Renal cortical epithelial cell (primary cell): ENCODE measurements at places on chromosomes 13 and 19.

DNA sequence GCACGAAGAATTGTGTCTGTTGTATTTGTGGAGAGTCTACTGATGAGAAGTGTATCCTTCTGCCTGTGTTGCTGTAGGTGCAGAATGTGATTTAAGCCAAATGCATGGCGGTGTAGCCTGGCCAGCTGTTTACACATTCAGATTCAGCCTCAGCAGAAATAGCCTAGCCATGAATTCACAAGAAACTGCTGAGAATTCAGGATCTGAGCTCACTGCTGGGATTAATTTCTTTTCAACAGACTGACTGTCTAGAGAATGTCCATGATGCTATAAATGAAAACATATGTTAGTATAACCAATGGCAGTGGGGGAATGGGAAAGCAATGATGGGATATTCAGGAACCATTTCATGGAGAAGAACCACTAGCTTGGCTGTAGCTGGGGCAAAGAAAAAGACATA is 77.4 kb upstream of the RNF113B start:
- no peak for DNase-seq

GRCh38 chr19:16337809-16338469 is 13.3 kb downstream of the KLF2 start:
- DNase-seq: no peak

DNA sequence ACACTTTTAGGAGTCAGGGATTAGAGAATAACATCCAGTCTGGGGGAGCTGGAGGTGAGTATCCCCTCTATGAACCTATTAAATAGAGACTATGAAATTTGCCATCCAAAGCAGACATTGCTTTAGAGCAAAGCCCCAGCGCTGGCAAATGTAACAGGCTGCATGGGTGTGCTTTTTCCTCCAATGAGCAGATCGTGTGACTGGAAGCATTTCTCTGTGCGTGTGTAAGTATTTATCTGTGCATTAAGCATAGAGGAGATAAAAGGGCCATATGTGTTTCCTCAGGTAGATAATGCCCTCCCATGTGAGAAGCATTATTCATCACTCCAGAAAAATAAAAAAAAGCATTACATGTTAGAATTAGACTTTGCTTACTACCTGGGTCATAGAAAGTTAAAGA is 924 bp downstream of the TNFSF13B start:
- no peak for DNase-seq

GRCh38 chr13:29943273-29943672 is 92.9 kb upstream of the UBL3 start:
- no peak for DNase-seq

- no peak for DNase-seq
Observed at GRCh38 chr19:5070930-5071329, 102.0 kb downstream of the KDM4B start.

- DNase-seq: no peak
Observed at GRCh38 chr19:22545751-22546150, 88.4 kb upstream of the ZNF492 start.

DNA sequence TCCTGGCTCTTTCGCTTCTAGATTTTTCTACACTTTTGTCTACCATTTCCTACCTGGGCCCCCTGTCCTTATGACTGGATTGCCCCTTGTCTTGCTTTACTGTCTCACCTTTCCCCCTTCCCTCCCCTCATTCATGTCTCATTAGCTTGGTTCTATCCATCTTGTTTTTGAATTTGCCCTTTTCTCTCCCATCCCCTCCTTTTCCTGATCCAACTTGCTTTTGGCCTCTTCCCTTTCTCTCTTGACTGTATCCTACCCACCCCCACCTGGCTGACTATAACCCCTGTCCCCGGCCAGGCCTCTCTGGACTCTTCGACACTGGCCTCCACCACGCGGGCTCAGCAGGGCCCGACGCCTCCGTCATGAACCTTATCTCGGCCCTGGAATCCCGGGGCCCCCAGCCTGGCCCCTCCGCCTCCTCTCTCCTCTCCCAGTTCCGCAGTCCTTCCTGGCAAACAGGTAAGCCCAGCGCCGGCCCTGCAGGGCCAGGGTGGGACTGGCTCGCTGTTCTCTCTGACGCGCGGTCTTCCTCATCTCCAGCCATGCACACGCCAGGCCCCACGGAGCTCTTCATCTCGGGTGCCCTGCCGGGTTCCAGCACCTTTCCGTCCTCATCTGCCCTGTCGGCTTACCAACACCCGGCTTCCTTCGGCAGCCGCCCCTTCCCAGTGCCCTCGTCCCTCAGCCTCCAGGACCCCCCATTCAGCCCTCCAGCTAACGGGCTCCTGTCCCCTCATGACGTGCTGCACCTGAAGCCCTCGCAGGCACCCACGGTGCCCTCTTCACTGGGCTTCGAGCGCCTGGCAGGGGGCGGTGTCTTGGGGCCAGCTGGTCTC is 3.4 kb downstream of the PRR12 start:
- DNase-seq: no peak

GRCh38 chr13:57820924-57821323 is 189.4 kb downstream of the PCDH17 start:
- no peak for DNase-seq

GRCh38 chr13:29808264-29808663 is 42.2 kb downstream of the UBL3 start:
- DNase-seq: no peak

DNA sequence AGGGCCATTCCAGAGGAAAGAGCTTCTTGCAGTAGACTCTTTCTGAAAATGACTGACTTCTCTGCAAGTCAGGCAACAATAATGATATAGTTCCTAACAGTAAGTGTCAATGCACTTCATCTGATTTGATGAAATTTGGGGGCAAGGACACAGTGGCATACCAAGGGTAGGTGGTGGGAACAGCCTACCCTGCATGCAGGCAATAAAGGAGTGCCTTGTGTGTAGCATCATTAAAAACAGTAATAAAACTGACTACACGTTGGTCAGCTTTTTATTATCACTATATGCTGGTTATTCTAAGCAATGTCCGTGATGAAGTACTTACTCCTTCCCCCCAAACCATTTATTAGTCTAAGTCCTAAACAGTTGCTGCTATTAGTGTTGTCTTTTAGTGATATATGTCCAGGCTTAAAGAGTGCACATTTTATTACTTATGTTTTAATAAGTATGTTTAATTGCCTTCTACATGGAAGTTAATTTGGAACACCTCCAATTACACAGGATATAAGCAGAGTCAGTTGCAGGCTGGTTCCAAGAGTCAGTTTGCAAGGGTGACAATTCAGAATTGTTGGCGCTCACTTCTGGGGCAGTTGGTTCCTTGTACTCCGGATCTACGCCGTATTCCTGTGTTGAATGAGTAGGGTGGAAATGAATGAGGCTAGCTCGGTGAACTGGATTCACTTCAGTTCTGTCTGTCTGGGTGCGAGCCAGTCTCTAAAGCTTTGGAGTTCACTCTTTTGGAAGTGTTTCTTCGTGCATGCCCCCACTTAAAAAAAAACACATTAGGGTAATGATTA is 84.0 kb downstream of the RGCC start:
- no peak for DNase-seq

DNA sequence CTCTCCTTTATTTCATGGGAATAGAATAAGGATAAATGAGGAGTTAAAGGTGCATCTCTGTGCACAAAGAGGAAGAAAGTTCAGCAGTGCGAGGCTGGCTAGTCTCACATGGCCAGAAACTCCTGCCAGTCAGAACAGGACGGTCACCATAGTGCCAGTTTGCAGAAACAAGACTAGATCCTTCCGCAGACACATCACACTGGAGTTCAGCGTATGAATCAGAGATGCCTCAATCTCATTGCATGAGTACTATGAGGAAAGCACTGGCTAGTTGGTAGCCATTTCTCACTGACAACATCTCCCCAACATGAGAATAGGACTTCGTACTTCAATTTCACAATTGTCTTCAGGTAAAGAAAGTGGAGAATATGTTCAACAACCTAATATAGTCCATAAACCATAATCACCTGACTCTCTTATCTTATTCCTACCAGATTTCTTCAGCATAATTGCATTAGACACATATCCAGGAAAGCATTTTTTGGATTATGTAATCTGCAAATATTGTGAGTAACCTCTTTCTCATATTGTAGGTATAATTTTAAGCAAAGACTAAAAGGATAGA is 34.9 kb downstream of the RXFP2 start:
- DNase-seq: no peak

DNA sequence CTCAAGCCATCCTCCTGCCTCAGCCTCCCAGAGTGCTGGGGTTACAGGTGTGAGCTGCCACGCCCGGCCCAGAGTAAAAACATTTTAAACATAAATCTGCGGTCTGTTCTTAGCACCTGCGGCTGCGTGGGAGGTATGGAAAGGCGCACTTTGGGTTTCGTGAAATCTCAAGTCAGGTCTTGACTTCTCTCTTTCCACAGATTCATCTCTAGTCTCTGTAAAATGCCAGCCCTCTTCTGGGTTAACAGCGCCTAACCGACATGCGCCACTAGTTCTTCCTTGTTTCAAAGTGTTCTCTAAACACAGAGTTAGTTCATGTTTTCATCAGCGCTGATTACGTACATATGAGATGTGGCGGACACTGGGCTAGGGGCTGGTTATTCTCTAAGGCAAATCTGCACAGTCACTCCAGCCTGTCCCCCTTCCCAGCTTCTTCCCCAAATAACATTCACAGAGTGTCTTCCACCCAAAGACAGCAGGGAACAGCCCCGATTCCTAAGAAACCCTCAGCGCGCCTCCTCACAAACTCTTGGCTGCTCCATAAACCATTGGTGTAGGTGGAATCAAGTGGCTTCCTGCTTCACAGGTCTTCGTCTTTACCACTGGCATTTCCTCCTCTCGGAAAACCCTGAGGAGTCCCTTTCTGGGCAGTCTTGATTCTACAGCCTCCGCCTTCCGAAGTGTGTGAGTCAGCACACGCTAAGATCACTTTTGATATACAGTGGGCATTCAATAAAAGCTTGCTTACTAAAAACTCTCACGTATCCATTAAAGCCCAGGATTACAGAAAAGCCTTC is 1.4 kb downstream of the PARP4 start:
- DNase-seq: peak; percentile 93

GRCh38 chr13:36533806-36534205 is 101.5 kb downstream of the CCNA1 start:
- DNase-seq: peak; percentile 56

GRCh38 chr19:13830114-13830740 is 35.0 kb downstream of the ZSWIM4 start:
- no peak for DNase-seq

- no peak for DNase-seq
Observed at GRCh38 chr13:49254007-49254406, 6.3 kb downstream of the CDADC1 start.

- no peak for DNase-seq
Observed at GRCh38 chr13:107035186-107035585, 467.2 kb upstream of the ARGLU1 start.

DNA sequence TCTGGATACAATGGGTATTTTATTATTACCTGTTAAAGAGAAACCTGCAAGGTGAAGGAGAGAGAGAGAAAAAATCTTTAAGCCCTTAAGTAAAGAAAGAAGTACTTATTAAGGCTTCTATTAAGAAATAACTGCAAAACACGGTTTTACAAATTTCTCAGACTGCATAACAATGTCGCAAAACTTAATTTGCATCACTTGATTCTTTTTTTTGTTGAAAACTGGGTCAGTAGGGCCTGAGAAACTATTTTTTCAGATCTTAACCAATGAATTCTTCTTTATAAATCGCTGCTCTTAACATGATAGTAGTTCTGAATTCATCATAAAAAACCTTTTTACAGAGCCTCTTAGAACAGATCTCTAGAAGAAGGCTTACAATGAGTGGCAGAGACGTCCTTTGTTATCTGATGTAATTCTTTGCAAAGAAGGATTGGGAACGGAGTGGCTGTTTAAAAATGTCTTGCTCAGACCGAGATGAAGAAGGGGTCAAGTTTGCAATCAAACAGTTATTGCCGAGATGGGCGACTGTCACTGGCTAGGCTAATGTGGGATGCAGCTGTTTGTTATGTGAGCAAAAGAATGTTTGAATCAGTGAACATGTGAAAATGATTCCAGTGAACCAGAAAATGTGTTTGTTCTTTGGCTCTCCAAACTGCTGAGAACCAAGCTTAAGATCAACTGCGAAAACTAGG is 76.3 kb downstream of the ZNF536 start:
- peak; percentile 55 for DNase-seq

DNA sequence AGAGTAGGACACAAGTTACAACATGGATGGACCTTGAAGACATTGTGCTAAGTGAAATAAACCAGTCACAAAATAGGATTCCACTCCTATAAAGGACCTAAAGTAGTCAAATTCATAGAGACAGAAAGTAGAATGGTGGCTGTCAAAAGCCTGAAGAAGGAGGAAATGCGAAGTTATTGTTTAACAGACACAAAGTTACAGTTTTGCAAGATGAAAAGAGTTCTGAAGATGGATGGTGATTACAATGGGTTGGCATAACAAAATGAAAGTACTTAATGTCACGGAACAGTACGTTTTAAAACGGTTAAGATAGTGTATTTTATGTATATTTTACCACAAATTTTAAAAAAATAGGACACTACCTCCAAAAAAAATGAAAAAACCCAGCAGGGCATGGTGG is 34.8 kb downstream of the FOXO1 start:
- peak; percentile 32 for DNase-seq

GRCh38 chr19:29417048-29417447 is 108.7 kb upstream of the VSTM2B start:
- DNase-seq: no peak

GRCh38 chr13:108346376-108346775 is 76.9 kb downstream of the TNFSF13B start:
- DNase-seq: no peak

GRCh38 chr13:32976912-32977311 is 39.3 kb upstream of the KL start:
- DNase-seq: no peak

GRCh38 chr13:27634231-27634630 is 12.5 kb downstream of the POLR1D start:
- no peak for DNase-seq

DNA sequence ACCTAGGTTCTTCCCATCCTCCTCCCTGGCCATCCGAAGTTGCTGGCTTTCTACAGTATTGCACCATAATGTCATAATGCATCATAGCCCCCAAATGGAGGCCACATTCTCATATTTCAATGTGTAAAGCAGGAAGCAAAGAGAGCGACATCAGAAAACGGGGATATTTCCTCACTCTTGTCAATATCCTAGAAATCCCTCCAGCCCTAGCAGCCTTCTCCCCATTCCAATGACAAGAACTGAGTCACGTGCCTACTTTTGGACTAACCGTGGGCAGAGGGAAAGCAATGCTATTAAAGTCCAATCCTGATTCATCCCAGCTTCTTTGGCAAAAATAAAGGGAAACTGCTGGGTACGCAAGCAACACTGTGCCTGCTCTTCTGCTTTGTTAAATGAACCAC is 4.3 kb upstream of the RAP2A start:
- DNase-seq: no peak
